ENCODE measurements at places on chromosomes 5 and 9. TPM values are rescaled to one million over a fixed set of nuclear protein-coding genes. Genes with fewer than 3 reads are reported as not detected.
A peak's percentile ranks its signal among the peaks of the same experiment; 100 is the strongest.

The GABRA1 gene
- not detected for total RNA-seq

The CDX1 gene
- total RNA-seq, result not detected

The TIMD4 gene
- total RNA-seq, result not detected

The SOX30 gene
- total RNA-seq, result not detected

The OBP2B gene
- not detected for total RNA-seq

The KYAT1 gene
- total RNA-seq, result 11.0 TPM

GRCh38 chr5:150780816-150781221 is 2.3 kb downstream of the SMIM3 start:
- H3K27me3 ChIP-seq, result no peaks in the 10 kb centered on the region
- no peak for DNase-seq
- peak overlapping the region; percentile 86 for H3K27ac ChIP-seq
- peak overlapping the region; percentile 66 for H3K4me3 ChIP-seq
- no peaks in the 10 kb centered on the region for H3K36me3 ChIP-seq
- H3K4me1 ChIP-seq, result peaks cover 67% of the 10 kb centered on the region

- no peak overlapping the region for H3K4me3 ChIP-seq
- no peaks in the 10 kb centered on the region for H3K36me3 ChIP-seq
- DNase-seq, result no peak
- peaks cover 8% of the 10 kb centered on the region for H3K4me1 ChIP-seq
These were observed 32.1 kb downstream of the TMEM252 start for GRCh38 chr9:68508547-68508946.

DNA sequence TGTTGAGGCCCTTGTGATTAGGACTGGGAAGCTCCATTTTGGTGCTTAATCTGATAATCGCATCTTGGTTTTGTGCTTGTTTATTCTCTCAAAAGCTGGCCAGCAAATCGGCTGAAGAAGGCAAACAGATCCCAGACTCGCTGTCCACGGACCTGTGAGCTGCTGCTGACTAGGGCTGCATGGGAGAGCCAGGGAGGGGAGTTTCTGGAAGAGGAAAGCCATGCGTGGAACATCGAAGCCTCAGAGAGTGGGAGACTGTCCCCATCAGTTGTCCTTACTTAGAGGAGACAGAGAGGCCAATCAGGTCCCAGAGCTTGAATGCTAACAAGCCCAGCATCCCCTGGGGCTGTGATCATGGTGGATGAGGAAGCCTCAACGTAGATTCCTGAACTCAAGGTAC is 23.0 kb upstream of the FOXI1 start:
- no peak for DNase-seq
- no peak overlapping the region for H3K4me3 ChIP-seq
- no peaks in the 10 kb centered on the region for H3K27me3 ChIP-seq
- H3K4me1 ChIP-seq, result no peaks in the 10 kb centered on the region

GRCh38 chr9:136769710-136770191 is 5.4 kb upstream of the LCN15 start:
- H3K27me3 ChIP-seq, result no peaks in the 10 kb centered on the region
- H3K27ac ChIP-seq, result no peak overlapping the region
- no peaks in the 10 kb centered on the region for H3K4me1 ChIP-seq
- no peaks in the 10 kb centered on the region for H3K36me3 ChIP-seq
- H3K4me3 ChIP-seq, result no peak overlapping the region

GRCh38 chr9:76883341-76883855 is 22.5 kb downstream of the PRUNE2 start:
- no peaks in the 10 kb centered on the region for H3K36me3 ChIP-seq
- no peaks in the 10 kb centered on the region for H3K4me1 ChIP-seq
- DNase-seq, result no peak
- H3K27me3 ChIP-seq, result no peaks in the 10 kb centered on the region

GRCh38 chr5:180969406-180969805 is 19.2 kb upstream of the BTNL3 start:
- no peak overlapping the region for H3K27ac ChIP-seq
- no peak for DNase-seq
- no peaks in the 10 kb centered on the region for H3K27me3 ChIP-seq

DNA sequence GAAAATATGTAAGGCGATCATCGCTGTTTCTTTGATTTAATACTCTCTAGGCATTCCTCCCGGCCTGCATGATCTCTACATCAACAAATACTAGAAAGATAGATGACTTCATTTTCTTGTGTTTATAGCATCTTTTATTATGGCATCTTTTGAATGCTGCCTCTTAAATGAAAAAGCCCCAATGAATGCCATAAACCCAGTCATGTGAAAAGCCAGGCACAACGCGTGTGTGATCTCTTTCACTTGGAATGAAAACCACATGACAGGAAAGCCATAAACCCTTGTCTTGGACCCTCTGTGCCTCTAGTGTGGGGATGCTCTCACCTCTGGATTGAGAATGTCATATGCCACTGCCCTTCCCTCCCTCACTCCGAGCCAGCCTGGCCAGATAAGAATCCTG is 476.2 kb downstream of the SEMA5A start:
- H3K27me3 ChIP-seq, result no peaks in the 10 kb centered on the region
- DNase-seq, result no peak
- H3K36me3 ChIP-seq, result no peaks in the 10 kb centered on the region
- H3K27ac ChIP-seq, result no peak overlapping the region
- no peak overlapping the region for H3K4me3 ChIP-seq

DNA sequence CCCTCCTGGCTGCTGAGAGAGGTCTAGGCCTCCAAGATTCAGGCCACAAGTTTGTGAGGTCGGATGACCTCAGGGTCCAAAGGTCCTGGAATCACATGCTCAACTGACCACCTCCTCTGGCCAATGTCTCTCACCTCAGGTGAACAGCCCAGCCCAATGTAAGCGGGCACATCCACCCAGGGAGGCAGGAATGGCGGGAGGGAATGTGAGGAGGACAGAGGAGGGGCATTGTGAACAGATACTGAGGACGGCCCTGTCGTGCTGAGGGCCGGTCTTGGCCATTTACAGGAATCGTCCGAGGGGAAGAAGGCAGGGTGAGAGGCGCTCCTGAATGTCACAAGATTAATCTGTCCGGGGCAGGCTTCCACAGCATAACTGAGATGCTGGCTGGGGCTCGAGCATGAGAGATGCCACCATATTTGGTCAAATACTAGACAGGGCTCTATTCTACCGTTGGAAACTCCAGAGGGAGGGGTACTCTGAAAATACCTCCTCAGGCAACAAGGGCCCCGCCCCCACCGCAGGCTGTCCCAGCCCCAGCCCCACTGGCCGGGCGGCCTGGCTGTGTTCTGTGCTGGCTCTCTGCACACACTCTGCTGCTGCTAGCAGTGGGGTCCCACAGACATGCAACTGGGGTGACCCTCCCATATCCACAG is 1.5 kb upstream of the IL17B start:
- no peaks in the 10 kb centered on the region for H3K36me3 ChIP-seq
- H3K27ac ChIP-seq, result peak overlapping the region; percentile 91
- no peak overlapping the region for H3K4me3 ChIP-seq
- peaks cover 40% of the 10 kb centered on the region for H3K4me1 ChIP-seq

- H3K27ac ChIP-seq, result no peak overlapping the region
- no peaks in the 10 kb centered on the region for H3K4me1 ChIP-seq
- H3K36me3 ChIP-seq, result no peaks in the 10 kb centered on the region
- no peak for DNase-seq
These were observed 122.5 kb downstream of the MCTP1 start for GRCh38 chr5:95162231-95162992.

GRCh38 chr5:91366551-91366950 is 16.6 kb downstream of the ARRDC3 start:
- H3K4me3 ChIP-seq, result no peak overlapping the region
- no peak for DNase-seq
- H3K4me1 ChIP-seq, result no peaks in the 10 kb centered on the region
- H3K27me3 ChIP-seq, result no peaks in the 10 kb centered on the region
- no peak overlapping the region for H3K27ac ChIP-seq

DNA sequence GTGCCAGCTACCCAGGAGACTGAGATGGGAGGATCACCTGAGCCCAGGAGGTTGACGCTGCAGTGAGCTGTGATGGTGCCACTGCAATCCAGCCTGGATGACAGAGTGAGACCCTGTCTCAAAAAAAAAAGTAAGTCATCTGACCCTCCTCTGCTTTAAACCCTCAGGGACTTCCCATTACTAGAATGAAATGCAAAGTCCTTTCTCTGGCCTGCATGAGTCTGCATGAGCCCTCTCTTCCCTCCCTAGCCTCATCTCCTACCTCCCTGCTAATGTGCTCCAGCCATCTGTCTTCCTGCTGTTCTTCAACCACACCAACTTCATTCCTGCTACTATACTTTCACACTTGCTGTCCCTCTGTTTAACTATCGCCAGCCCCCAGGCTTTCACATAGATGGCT is 15.3 kb downstream of the IL5 start:
- H3K27me3 ChIP-seq, result no peaks in the 10 kb centered on the region
- H3K4me1 ChIP-seq, result no peaks in the 10 kb centered on the region
- no peak overlapping the region for H3K4me3 ChIP-seq
- no peak for DNase-seq

DNA sequence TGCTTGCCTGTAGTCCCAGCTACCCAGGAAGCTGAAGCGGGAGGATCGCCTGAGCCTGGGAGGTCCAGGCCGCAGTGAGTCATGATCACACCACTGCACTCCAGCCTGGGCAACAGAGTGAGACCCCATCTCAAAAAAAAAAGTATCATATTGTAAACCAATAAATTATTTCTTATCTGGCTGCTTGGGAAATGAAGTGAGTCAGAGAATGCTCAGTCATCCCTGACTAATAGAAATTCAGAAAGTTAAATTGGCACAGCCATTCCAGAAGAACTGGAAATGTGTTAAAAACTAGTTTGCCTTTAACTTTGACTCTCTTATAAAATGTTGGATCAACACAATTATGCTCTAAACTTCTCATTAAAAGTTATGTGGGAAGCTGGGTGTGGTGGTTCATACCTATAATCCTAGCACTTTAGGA is 9.8 kb upstream of the GNE start:
- no peak overlapping the region for H3K4me3 ChIP-seq
- H3K27ac ChIP-seq, result no peak overlapping the region
- H3K36me3 ChIP-seq, result no peaks in the 10 kb centered on the region
- no peaks in the 10 kb centered on the region for H3K27me3 ChIP-seq

GRCh38 chr9:4384750-4385149 is 84.9 kb upstream of the GLIS3 start:
- no peaks in the 10 kb centered on the region for H3K36me3 ChIP-seq
- H3K27ac ChIP-seq, result no peak overlapping the region
- no peak for DNase-seq
- no peak overlapping the region for H3K4me3 ChIP-seq

DNA sequence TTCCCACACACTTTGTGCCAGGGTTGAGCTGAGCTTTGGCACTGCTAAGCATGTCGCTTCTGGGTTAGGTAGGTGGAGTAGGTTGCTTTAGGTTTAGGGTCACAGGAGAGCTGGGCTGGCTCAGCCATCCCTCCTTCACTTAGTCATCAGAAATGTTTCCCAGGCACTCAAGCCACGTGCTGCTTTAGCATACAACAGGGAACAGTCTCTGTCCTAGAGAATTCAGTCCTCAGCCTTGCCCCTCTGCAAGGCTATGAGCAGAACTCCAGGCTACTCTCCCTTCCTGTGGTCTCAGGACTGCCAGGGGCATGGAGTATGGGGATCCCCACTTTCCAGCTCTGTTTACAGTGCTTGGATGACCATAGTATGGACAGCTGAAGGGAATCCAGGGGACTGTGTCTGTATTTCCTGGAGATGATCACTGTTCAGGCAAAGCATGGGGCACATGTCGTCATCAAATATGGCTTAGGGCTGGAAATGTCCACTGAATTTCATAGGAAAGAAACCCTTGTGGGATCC is 7.5 kb upstream of the ANKRD33B start:
- peaks cover 33% of the 10 kb centered on the region for H3K4me1 ChIP-seq
- H3K36me3 ChIP-seq, result no peaks in the 10 kb centered on the region
- no peak overlapping the region for H3K4me3 ChIP-seq
- no peaks in the 10 kb centered on the region for H3K27me3 ChIP-seq
- H3K27ac ChIP-seq, result peak overlapping the region; percentile 21
- no peak for DNase-seq

- no peaks in the 10 kb centered on the region for H3K4me1 ChIP-seq
- DNase-seq, result no peak
- H3K4me3 ChIP-seq, result no peak overlapping the region
- H3K27ac ChIP-seq, result no peak overlapping the region
- H3K36me3 ChIP-seq, result no peaks in the 10 kb centered on the region
- H3K27me3 ChIP-seq, result no peaks in the 10 kb centered on the region
These were observed 121.7 kb downstream of the KCNIP1 start for GRCh38 chr5:170625221-170626165.

DNA sequence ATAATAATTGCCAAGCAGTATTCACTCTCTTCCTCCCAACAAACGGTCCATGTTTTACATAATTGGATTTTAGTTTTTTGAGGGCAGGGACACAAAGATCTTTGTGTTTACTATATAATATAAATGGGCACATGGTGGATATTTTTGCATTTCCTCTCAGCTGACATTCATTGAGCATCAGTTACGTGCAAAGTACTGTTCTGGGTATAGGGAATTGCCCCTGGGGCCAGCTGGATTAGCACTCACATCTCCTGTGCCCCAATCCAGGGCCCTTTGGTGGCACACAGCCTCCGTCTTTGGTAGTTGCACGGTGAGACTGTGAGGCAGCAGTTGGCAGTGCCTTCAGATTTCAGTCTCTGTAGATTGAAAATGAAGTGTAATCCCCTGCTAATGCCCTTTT is 1.6 kb downstream of the TDRD7 start:
- H3K36me3 ChIP-seq, result no peaks in the 10 kb centered on the region
- H3K27me3 ChIP-seq, result no peaks in the 10 kb centered on the region
- H3K4me1 ChIP-seq, result peaks cover 22% of the 10 kb centered on the region
- no peak overlapping the region for H3K4me3 ChIP-seq

DNA sequence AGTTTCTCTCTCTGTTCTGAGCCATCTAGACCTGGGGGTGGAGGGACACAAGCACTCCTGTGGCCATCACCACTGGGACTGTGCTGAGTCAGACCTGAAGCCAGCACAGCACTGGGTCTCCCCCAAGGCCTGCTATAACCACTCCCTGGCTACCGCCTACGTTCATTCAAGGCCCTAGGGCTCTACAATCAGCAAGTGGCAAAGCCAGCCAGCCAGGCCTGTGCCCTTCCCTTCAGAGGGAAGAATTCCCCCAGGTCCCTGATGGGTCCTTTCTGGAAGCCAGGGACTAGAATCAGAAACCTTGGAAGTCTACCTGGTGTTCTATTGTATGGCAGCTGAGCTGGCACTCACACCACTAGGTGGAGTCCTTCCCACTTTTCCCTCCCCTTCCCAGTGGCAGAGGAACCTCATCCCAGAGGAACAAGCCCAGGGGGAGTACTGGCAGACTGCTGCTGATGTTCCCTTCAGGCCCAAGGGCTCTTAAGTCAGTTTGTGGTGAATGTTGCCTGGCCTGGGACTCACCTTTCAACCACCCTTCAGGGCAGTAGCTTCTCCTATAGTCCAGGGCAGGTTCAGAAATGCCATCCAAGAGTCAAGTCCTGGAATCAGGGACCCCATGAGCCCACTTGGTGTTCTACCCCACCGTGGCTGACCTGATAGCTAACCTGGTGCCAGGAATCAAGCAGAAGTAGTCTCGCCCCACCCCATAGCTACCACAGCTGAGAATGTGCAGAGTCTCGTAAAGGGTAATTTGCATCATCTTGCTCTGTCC is 20.0 kb downstream of the JMY start:
- no peak overlapping the region for H3K4me3 ChIP-seq
- no peak overlapping the region for H3K27ac ChIP-seq
- no peaks in the 10 kb centered on the region for H3K36me3 ChIP-seq
- peaks cover 35% of the 10 kb centered on the region for H3K4me1 ChIP-seq
- DNase-seq, result peak; percentile 80

GRCh38 chr5:14818931-14819790 is 52.4 kb downstream of the ANKH start:
- H3K4me3 ChIP-seq, result no peak overlapping the region
- no peak overlapping the region for H3K27ac ChIP-seq
- no peaks in the 10 kb centered on the region for H3K36me3 ChIP-seq
- no peaks in the 10 kb centered on the region for H3K27me3 ChIP-seq
- peaks cover 32% of the 10 kb centered on the region for H3K4me1 ChIP-seq

GRCh38 chr9:123825342-123826060 is 104.4 kb downstream of the DENND1A start:
- H3K4me1 ChIP-seq, result no peaks in the 10 kb centered on the region
- no peak overlapping the region for H3K27ac ChIP-seq
- H3K4me3 ChIP-seq, result no peak overlapping the region
- H3K36me3 ChIP-seq, result no peaks in the 10 kb centered on the region
- no peaks in the 10 kb centered on the region for H3K27me3 ChIP-seq
